Thymus (tissue), 14 donors: ENCODE measurements at places on chromosomes 6 and 20.

GRCh38 chr6:28953585-28954258 lies 29.9 kb upstream of the TRIM27 start:
- H3K4me3 ChIP-seq, result no peak overlapping the region
- no peaks in the 10 kb centered on the region for H3K36me3 ChIP-seq
- H3K27ac ChIP-seq, result no peak overlapping the region

- no peak for DNase-seq
- no peaks in the 10 kb centered on the region for H3K4me1 ChIP-seq
- peaks cover 6% of the 10 kb centered on the region for H3K36me3 ChIP-seq
- no peak overlapping the region for H3K27ac ChIP-seq
- no peaks in the 10 kb centered on the region for H3K27me3 ChIP-seq
Measured at GRCh38 chr20:7977709-7978108, 37.5 kb upstream of the HAO1 start.

DNA sequence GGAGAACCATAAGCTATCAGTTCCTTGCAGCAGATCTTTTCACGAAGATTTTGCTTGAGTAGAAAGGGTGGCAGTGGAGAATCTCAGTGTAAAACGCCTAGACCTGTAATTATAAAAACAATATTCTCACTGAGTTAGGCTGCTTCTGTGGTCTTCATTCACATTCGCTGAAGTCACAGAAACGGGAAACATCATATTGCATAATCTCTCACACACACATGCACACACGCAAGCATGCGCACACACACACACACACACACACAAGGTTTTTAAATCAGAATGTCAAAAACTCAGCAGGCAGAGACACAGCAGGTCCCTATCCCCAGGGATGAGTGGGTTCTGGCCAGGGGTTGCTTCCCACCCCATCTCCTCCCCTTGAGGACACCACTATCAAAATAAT lies 175.5 kb downstream of the ATXN1 start:
- H3K27me3 ChIP-seq, result no peaks in the 10 kb centered on the region
- H3K4me1 ChIP-seq, result no peaks in the 10 kb centered on the region
- DNase-seq, result no peak
- no peaks in the 10 kb centered on the region for H3K36me3 ChIP-seq

GRCh38 chr6:113377362-113377942 lies 479.7 kb upstream of the MARCKS start:
- H3K4me3 ChIP-seq, result no peak overlapping the region
- H3K4me1 ChIP-seq, result no peaks in the 10 kb centered on the region
- H3K27me3 ChIP-seq, result no peaks in the 10 kb centered on the region
- no peaks in the 10 kb centered on the region for H3K36me3 ChIP-seq
- no peak for DNase-seq

DNA sequence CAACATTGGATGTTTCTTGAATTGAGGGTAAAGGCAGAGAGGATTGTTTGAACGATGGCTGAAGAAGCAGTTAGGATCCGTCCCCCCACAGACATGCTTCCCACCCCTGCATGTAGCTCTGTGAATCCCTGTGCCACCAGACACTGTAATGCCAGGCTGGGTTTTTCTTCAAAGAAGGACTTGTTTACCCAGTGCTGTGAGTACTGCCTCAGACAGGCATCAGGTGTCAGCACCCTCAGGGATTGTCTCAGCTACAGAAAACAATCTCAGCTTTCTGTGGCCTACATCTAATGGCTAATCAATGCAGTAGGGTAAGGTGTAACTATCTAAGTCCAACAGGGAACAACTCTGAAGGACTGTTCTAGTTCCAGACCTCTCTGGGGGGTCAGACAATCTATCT lies 853.0 kb upstream of the EPHA7 start:
- no peak overlapping the region for H3K27ac ChIP-seq
- no peak for DNase-seq
- no peaks in the 10 kb centered on the region for H3K36me3 ChIP-seq
- no peaks in the 10 kb centered on the region for H3K27me3 ChIP-seq
